ENCODE measurements at places on chromosomes 12 and 14. TPM values are rescaled to one million over a fixed set of nuclear protein-coding genes. Genes with fewer than 3 reads are reported as not detected.

DNA sequence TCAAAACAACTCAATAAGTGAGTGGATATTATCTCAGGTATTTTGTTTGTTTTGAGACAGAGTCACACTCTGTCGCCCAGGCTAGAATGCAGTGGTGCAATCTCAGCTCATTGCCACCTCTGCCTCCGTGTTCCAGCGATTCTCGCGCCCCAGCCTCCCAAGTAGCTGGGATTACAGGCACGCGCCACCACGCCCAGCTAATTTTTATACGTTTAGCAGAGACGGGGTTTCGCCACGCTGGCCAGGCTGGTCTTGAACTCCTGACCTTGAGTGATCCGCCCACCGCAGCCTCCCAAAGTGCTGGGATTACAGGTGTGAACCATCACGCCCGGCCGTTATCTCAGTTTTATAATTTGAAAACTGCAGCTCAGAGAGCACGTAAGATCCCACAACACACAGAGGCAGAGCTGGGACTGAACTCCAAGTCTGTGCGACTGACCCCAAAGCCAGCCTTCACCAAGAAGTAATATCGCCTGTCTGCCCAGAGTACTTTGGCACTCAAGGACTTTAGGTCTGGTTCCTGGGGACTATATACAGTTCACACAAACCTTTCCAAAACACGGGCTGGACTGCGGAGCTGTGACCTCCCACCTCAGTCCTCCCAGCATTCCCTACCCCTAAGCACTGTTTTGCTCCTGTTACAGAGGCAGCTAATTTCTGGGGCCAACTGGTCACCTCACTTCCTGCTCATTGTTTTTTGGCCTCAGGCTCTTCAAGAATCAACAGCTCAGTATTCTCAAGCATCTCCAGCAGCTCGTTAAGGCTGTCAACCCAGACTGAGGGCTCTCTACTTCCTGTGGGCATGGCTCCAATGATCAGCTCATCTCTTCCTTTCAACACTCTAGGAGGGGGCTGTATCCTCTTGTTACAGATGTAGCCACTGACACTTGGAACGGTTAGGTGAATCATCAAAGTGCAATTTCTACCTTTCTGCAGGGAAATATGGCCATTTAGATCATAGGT, 22.5 kb downstream of the TESC start:
- H3K27me3 ChIP-seq: no peaks in the 10 kb centered on the region
- DNase-seq: no peak
- no peaks in the 10 kb centered on the region for H3K4me1 ChIP-seq
- no peak overlapping the region for H3K4me3 ChIP-seq

DNA sequence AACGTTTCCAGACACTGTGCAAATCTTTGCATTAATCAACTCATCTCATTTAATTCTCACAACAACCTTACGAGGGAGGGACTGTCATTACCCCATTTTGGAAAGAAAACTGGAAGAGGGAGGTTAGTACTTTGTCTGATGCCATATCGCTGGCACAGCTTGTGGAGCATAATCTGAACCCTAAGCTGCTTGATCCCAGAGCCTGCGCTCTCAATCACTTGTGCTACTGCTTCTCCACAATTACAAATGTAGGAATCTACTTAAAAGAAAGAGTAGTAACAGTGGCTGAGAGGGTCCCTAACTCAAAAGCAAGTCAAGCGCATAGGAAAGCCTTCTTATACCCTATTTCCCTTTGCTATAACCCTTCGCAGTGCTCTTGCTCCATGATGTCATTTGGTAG, 3.2 kb downstream of the EFS start:
- H3K36me3 ChIP-seq: peaks cover 2% of the 10 kb centered on the region
- no peak for DNase-seq
- no peak overlapping the region for H3K27ac ChIP-seq
- H3K27me3 ChIP-seq: no peaks in the 10 kb centered on the region
- peaks cover 5% of the 10 kb centered on the region for H3K4me1 ChIP-seq

Gene HOXC4
- 13.9 TPM for polyA plus RNA-seq

Gene RASAL1
- polyA plus RNA-seq: 23.5 TPM

Gene NELL2
- polyA plus RNA-seq: 0.30 TPM

Gene OLR1
- 11.5 TPM for polyA plus RNA-seq

Gene SYNJ2BP
- 29.9 TPM for polyA plus RNA-seq

Gene TESPA1
- not detected for polyA plus RNA-seq

GRCh38 chr12:67413577-67413976, 144.4 kb downstream of the CAND1 start:
- DNase-seq: no peak
- no peak overlapping the region for H3K27ac ChIP-seq
- H3K36me3 ChIP-seq: no peaks in the 10 kb centered on the region
- no peaks in the 10 kb centered on the region for H3K27me3 ChIP-seq

Gene RIN3
- 7.1 TPM for polyA plus RNA-seq

Gene PARPBP
- polyA plus RNA-seq: 1.1 TPM

Gene CFAP54
- 0.13 TPM for polyA plus RNA-seq

DNA sequence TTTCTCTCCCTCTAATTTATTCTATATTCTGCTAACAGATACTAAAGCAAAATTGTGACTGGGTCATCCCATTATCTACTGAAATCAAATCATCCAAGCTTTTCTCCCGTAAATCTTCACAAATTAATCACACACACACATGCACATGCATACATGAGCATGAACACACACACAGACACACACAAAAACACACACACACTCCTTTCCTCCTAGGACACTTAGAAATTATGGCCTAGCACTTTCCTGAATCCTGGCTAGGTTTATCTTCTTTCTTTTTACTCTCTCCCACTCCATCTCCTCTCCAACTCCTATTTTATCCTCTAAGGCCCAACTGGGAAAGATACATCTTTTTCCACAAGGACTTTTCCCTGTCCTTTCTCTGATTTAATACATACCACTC, 255.6 kb upstream of the G2E3 start:
- H3K36me3 ChIP-seq: no peaks in the 10 kb centered on the region
- H3K4me3 ChIP-seq: no peak overlapping the region
- H3K27ac ChIP-seq: no peak overlapping the region
- no peaks in the 10 kb centered on the region for H3K4me1 ChIP-seq
- H3K27me3 ChIP-seq: no peaks in the 10 kb centered on the region

GRCh38 chr12:59396519-59396918, 199.3 kb upstream of the SLC16A7 start:
- H3K27ac ChIP-seq: no peak overlapping the region
- H3K27me3 ChIP-seq: no peaks in the 10 kb centered on the region
- H3K36me3 ChIP-seq: no peaks in the 10 kb centered on the region
- H3K4me3 ChIP-seq: no peak overlapping the region
- no peaks in the 10 kb centered on the region for H3K4me1 ChIP-seq

Gene REM2
- 0.77 TPM for polyA plus RNA-seq

Gene ACSM4
- not detected for polyA plus RNA-seq
